ENCODE measurements at places on chromosomes 3 and 15.
A peak's percentile ranks its signal among the peaks of the same experiment; 100 is the strongest.

DNA sequence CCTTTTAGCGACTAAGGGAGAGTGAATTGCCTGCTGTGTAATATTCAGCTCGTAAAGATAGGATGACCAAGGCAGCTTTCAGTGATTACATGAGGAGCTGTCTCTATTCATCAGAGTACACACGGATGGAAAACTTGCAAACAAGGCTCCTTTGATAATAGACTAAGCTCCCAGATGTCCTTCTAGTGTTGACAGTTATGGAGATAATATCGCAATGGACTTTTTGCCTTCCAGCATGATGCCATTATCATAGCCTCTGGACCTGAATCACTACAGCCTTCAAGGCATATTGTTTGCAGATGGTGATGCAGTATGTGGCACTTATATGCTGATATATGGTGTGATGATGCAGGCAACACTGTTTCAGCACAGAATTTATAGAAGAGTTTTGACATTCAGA lies 93.9 kb downstream of the ECT2 start:
- no peak for DNase-seq

- no peak for DNase-seq
These were observed 264.6 kb upstream of the TLE3 start for GRCh38 chr15:70362350-70362749.

DNA sequence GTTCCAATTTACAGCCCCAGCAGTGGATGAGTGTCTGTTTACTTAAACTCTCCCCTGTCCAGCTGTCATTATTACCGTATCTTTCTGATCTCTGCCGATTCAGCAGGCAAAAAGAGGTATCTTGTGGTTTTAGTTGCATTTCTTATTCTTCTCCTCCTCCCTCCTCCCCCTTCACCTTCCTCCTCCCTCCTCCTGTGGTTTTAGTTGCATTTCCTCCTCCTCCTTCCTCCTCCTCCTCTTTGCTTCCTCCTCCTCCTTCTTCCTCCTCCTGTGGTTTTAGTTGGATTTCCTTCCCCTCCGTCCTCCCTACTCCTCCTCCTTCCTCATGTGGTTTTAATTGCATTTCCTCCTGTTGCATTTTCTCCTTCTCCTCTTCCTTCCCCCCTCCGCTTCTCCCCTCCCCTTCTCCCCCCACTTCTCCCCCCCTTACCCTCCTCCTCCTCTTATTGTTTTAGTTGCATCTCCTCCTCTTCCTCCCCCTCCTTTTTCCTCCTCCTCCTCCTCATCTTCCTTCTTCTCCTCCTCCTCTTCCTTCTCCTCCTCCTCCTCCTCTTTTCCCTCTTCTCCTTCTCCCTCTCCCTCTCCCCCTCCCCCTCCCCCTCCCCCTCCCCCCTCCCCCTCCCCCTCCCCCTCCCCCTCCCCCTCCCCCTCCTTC lies 25.3 kb upstream of the VPS33B start:
- peak; percentile 31 for DNase-seq

DNA sequence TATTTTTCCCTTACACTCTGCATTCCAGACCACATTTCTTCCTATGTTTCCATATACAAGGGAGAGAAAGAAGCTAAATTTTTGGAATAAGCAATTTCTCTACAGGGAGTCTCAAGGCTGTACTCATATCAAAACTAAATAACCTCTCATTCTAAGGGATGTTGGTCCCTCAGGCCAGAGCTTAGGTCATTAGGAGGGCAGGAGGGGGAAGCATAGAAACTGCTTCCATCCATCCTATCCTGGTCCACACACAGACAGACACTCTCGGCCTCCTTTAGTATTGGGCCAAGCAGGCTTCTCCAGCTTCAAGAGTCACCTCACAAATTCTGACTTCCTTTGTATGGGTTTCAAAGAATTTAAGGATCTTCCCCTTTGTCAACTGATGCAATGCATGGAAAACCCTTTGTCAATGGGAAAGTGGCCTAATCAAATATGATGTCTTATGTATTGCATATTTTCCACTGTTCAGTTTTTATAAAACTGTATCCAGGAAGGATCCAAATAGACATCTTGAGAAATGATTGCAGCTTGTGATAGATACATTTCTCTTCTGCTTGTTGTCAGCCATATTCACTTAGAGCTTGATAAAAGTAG lies 140.7 kb upstream of the RARB start:
- no peak for DNase-seq

GRCh38 chr3:9161298-9161697 lies 88.1 kb downstream of the SRGAP3 start:
- no peak for DNase-seq
